Adipose tissue (tissue), 3 donors: ENCODE measurements at places on chromosomes 5 and 9. TPM values are rescaled to one million over a fixed set of nuclear protein-coding genes. Genes with fewer than 3 reads are reported as not detected.

FPGS gene
- polyA plus RNA-seq, result 35.1 TPM

PCDHGC3 gene
- polyA plus RNA-seq, result 21.7 TPM

PRSS3 gene
- polyA plus RNA-seq, result 171 TPM

RGS7BP gene
- polyA plus RNA-seq, result 0.67 TPM

SNX24 gene
- polyA plus RNA-seq, result 13.0 TPM

PFN3 gene
- not detected for polyA plus RNA-seq

KIF24 gene
- 0.29 TPM for polyA plus RNA-seq

NPR3 gene
- 1.9 TPM for polyA plus RNA-seq

ALDOB gene
- polyA plus RNA-seq, result 2.5 TPM

VLDLR gene
- 13.2 TPM for polyA plus RNA-seq

FBP1 gene
- 13.2 TPM for polyA plus RNA-seq
